ENCODE measurements at places on chromosomes 7 and 10. TPM values are rescaled to one million over a fixed set of nuclear protein-coding genes. Genes with fewer than 3 reads are reported as not detected.

- H3K27me3 ChIP-seq = no peaks in the 10 kb centered on the region
- DNase-seq = no peak
- H3K4me3 ChIP-seq = no peak overlapping the region
- H3K27ac ChIP-seq = no peak overlapping the region
- no peaks in the 10 kb centered on the region for H3K36me3 ChIP-seq
Measured at GRCh38 chr7:146956321-146956720, 839.7 kb downstream of the CNTNAP2 start.

- H3K4me1 ChIP-seq = peaks cover 1% of the 10 kb centered on the region
- H3K27me3 ChIP-seq = no peaks in the 10 kb centered on the region
- peaks cover 3% of the 10 kb centered on the region for H3K36me3 ChIP-seq
- no peak overlapping the region for H3K4me3 ChIP-seq
Measured at GRCh38 chr7:98168181-98168903, 42.9 kb upstream of the BHLHA15 start.

GRCh38 chr7:18103436-18104218 is 76.0 kb upstream of the PRPS1L1 start:
- no peaks in the 10 kb centered on the region for H3K36me3 ChIP-seq
- H3K27ac ChIP-seq = no peak overlapping the region
- H3K4me1 ChIP-seq = no peaks in the 10 kb centered on the region
- H3K4me3 ChIP-seq = no peak overlapping the region

- no peaks in the 10 kb centered on the region for H3K27me3 ChIP-seq
- H3K4me3 ChIP-seq = no peak overlapping the region
- no peak overlapping the region for H3K27ac ChIP-seq
- H3K36me3 ChIP-seq = no peaks in the 10 kb centered on the region
- no peak for DNase-seq
Measured at GRCh38 chr7:147774461-147774860, 816.1 kb upstream of the C7orf33 start.

GRCh38 chr10:24533981-24534380 is 189.7 kb downstream of the ARHGAP21 start:
- H3K36me3 ChIP-seq = no peaks in the 10 kb centered on the region
- no peak overlapping the region for H3K27ac ChIP-seq
- no peak for DNase-seq
- H3K4me3 ChIP-seq = no peak overlapping the region
- H3K4me1 ChIP-seq = no peaks in the 10 kb centered on the region

DNA sequence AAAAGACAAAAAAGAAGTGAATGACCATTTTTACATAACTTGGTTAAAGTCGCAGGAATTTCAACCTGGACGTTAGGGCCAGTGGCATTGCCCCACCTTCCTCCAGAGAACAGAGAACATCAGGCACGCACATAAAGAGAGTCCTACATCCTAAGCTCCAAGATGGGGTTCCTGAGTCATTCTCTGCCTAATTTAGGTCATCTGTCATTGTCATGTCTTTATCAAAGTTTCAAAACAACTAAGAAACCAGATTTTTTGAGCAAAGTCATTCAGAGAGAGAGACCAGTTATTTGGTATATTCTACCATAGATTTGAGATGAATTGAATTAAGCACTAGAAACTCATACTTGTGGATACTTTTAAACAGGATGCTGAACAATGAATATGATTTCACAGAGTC is 241.7 kb downstream of the CALN1 start:
- H3K27ac ChIP-seq = no peak overlapping the region
- DNase-seq = no peak
- no peaks in the 10 kb centered on the region for H3K36me3 ChIP-seq

GRCh38 chr7:124655990-124656389 is 109.6 kb downstream of the GPR37 start:
- H3K4me1 ChIP-seq = no peaks in the 10 kb centered on the region
- H3K27me3 ChIP-seq = no peaks in the 10 kb centered on the region
- no peak for DNase-seq
- H3K27ac ChIP-seq = no peak overlapping the region
- H3K36me3 ChIP-seq = no peaks in the 10 kb centered on the region

DNA sequence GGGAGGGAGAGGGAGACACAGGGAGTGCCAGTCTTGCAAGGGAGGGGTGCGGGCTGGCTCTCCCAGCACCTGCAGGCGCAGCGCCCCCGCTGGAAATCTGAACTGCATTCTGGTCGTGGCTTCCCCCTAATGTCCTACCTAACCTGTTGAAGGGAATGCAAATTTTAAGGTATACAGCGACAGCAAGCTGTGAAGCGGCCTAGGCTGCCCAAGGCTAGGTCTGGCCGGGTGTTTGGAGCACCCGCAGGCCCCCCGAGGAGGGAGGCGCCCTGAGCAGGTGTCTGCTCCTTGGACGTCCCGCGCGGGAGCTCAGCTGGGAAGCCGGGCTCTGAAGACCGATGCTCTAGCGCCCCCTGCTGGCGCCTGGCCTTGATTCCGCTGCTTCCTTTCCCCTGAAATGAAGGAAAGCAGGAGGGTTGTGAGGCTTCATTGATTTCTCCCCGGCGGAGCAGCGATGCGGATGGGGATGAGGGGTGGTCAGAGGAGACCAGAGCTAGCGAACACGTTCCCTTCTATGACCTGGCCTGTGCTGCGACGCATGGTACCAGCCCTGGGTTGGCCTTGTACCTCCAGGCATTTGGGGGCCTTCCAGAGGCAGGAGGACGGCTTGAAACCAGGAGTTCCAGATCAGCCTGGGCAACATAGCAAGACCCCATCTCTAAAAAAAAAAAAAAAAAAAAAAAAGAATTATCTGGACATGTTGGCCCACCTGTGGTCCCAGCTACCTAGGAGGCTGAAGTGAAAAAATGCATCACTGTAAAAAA is 601.3 kb downstream of the GALNT17 start:
- H3K27me3 ChIP-seq = no peaks in the 10 kb centered on the region
- H3K36me3 ChIP-seq = no peaks in the 10 kb centered on the region
- DNase-seq = peak; percentile 32
- no peak overlapping the region for H3K4me3 ChIP-seq
- H3K27ac ChIP-seq = no peak overlapping the region

- H3K4me1 ChIP-seq = no peaks in the 10 kb centered on the region
- no peak for DNase-seq
- no peaks in the 10 kb centered on the region for H3K36me3 ChIP-seq
Measured at GRCh38 chr7:82173400-82174021, 270.1 kb downstream of the CACNA2D1 start.

- H3K4me3 ChIP-seq = no peak overlapping the region
- H3K27me3 ChIP-seq = no peaks in the 10 kb centered on the region
- peaks cover 3% of the 10 kb centered on the region for H3K4me1 ChIP-seq
- peaks cover 6% of the 10 kb centered on the region for H3K36me3 ChIP-seq
- no peak overlapping the region for H3K27ac ChIP-seq
Measured at GRCh38 chr10:60271319-60272040, 118.2 kb downstream of the ANK3 start.

DNA sequence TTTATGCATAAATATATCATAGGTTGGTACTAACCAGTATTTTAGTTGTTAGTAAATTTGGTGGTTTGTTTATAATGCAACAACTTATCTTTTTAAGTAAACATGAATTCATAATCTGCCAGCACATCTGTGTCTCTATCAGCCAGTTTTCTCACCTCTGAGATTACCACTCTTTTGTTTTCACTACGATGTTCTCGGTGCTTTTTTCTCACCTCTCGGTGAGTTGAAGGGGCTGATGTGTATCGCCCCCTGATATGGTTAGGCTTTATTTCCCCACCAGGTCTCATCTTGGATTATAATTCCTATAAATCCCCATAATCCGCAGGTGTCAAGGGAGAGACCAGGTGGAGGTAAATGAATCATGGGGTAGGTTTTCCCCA is 114.1 kb downstream of the CAMK1D start:
- H3K27me3 ChIP-seq = peaks cover 7% of the 10 kb centered on the region
- DNase-seq = no peak
- H3K27ac ChIP-seq = no peak overlapping the region

- DNase-seq = no peak
- H3K27ac ChIP-seq = no peak overlapping the region
- H3K36me3 ChIP-seq = no peaks in the 10 kb centered on the region
- H3K27me3 ChIP-seq = peaks cover 42% of the 10 kb centered on the region
- H3K4me3 ChIP-seq = no peak overlapping the region
Measured at GRCh38 chr7:148681821-148682220, 16.9 kb upstream of the CUL1 start.

DNA sequence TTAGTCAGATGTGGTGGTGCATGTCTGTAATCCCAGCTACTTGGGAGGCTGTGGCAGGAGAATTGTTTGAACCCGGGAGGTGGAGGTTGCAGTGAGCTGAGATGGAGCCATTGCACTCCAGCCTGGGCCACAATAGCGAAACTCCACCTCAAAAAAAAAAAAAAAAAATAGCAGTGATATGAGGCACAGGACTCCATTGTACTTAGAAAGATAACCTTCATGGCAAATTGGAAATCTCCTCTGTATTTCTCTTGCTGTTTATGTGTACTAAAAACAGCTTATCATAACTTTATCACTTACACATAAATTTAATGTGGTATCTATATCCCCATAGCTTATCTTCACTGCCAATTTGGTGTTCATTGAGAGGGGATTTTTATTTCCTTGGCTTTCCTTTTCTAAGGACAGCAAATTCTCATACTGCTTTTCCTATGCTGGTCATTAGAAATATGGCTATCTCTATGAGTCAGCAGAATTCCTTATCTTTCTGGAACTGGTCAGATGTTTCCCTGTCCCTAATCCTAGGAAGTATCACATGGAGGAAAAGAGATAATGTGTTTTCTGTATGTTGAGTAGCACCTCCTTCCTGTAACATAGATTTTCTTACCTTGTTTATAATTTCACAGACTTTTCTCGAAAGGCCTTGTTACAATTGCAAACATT is 40.6 kb upstream of the ZEB1 start:
- H3K4me1 ChIP-seq = no peaks in the 10 kb centered on the region
- no peak overlapping the region for H3K4me3 ChIP-seq
- no peak overlapping the region for H3K27ac ChIP-seq
- no peaks in the 10 kb centered on the region for H3K36me3 ChIP-seq
- H3K27me3 ChIP-seq = peaks cover 13% of the 10 kb centered on the region
- no peak for DNase-seq

DNA sequence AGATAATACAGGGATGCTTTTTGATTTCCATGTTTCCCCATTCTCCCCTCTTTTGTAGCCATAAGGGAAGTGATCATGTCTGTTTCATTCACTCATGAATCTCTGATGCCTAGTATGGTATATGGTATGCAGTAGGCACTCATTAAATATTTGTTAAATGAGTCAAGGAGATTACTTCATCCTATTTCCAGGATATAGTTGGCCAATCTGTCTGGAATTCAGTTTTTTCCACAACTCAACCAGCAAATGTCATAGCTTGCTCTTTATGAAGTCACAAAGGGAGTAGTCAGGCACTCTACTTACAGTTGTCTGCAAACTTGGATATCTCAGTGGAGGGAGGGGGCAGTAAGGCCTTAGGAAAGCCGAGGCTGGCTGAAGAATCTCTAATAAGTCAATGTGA is 853.6 kb downstream of the LRMDA start:
- no peaks in the 10 kb centered on the region for H3K36me3 ChIP-seq
- no peaks in the 10 kb centered on the region for H3K27me3 ChIP-seq
- DNase-seq = no peak
- H3K4me3 ChIP-seq = no peak overlapping the region
- no peak overlapping the region for H3K27ac ChIP-seq

DNA sequence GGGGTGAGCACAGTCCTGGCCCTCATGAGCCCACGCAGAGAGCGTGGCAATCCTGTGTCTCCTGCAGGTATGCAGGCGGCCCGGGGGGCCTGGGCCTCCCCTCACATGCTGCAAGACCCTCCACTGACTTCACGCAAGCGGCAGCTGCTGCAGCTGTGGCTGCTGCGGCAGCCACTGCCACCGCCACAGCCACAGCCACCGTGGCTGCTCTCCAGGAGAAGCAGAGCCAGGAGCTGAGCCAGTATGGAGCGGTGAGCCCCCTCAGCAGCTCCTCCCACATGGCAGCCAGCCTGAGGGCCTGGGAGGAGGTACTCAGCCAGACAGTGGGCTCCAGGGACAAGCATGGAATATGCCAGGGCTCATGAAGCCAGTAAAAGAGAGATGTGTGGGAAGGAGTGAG is 8.7 kb downstream of the ZMIZ2 start:
- peaks cover 5% of the 10 kb centered on the region for H3K4me1 ChIP-seq
- H3K27ac ChIP-seq = no peak overlapping the region
- DNase-seq = no peak
- H3K36me3 ChIP-seq = peaks cover 21% of the 10 kb centered on the region
- H3K27me3 ChIP-seq = no peaks in the 10 kb centered on the region

- no peaks in the 10 kb centered on the region for H3K27me3 ChIP-seq
- peaks cover 2% of the 10 kb centered on the region for H3K4me1 ChIP-seq
- no peak for DNase-seq
- no peak overlapping the region for H3K4me3 ChIP-seq
Measured at GRCh38 chr7:116911801-116912200, 41.5 kb upstream of the ST7 start.

DNA sequence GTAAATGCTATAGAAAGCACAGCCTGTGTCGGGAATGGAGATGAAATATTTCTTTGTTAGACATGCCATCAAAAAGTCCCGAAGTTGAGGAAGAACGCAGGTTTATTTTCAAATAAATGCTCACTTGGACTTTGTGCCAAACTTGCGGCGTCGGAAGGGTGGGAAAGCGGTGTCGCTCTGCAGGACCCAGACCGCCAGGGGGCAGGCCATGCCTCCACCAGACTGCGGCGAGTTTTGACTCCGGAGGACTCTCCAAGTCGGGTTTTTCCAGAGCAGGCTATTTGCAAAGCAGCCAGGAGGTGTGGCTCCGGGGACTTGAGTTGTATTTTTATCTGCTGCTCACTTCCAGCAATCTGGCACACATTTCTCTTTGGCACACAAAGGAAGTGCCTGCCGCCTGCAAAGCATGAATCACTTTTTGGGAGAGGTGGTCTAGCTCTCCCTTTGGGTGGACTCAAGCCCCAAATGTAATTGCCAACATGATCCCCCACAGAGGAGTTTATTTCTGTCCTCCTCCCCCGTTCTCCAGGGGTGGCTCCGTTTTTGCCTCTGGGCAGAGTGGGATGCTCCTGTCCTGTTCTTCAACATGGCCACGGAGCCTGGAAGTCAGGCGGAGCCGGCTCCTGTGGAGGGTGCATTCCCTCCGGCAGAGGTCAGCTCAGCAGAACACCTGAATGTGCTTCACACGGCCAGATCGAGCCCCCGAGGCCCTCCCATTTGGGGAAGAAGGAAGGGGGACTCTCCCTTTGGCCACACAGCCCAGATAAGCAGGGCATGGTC is 82.3 kb upstream of the GPR26 start:
- peaks cover 11% of the 10 kb centered on the region for H3K27me3 ChIP-seq
- H3K36me3 ChIP-seq = no peaks in the 10 kb centered on the region
- H3K27ac ChIP-seq = no peak overlapping the region
- DNase-seq = no peak

Gene CTAGE6
- total RNA-seq = 0.78 TPM

Gene LIPM
- not detected for total RNA-seq

Gene GJD4
- not detected for total RNA-seq

Gene ADCK2
- total RNA-seq = 26.3 TPM

Gene ERLIN1
- 18.2 TPM for total RNA-seq

Gene TMEM140
- total RNA-seq = 3.0 TPM

Gene AASS
- 2.2 TPM for total RNA-seq

Gene EPHB6
- 3.0 TPM for total RNA-seq

Gene MARVELD1
- total RNA-seq = 6.5 TPM

Gene PLEKHS1
- not detected for total RNA-seq

Measured in activated T-helper 2 cell treated with anti-CD3 and anti-CD28 coated beads, Interferon-gamma antibody, Interleukin-2, Interleukin-4, amounts not matched to agents 10 μg/mL and 5 μg/mL and 100 μg/mL, durations not matched to agents 14 hours and 24 hours and 36 hours (primary cell).